ENCODE measurements at places on chromosomes 12 and 14.

DNA sequence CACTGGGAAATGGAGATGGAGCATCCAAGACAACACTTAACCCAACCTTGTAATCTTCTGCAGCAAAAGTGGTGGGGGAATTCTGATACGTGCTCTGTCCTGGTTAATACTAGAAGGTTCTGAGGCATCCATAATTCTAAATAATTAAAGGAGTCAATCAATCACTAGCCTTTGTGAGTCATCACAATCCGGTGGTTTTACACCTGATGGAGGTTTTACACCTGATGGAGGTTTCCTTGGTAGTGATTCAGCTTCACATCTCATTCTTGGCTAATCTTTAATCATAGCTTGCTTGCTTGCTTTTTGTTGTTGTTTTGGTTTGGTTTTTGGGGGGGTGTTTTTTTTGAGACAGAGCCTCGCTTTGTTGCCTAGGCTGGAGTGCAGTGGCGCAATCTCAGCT, 343.4 kb downstream of the DPF3 start:
- no peak for DNase-seq

- no peak for DNase-seq
Observed at GRCh38 chr14:68182492-68182891, 362.9 kb downstream of the RAD51B start.

- DNase-seq, result no peak
Observed at GRCh38 chr12:130877333-130877732, 5.5 kb downstream of the RAN start.

DNA sequence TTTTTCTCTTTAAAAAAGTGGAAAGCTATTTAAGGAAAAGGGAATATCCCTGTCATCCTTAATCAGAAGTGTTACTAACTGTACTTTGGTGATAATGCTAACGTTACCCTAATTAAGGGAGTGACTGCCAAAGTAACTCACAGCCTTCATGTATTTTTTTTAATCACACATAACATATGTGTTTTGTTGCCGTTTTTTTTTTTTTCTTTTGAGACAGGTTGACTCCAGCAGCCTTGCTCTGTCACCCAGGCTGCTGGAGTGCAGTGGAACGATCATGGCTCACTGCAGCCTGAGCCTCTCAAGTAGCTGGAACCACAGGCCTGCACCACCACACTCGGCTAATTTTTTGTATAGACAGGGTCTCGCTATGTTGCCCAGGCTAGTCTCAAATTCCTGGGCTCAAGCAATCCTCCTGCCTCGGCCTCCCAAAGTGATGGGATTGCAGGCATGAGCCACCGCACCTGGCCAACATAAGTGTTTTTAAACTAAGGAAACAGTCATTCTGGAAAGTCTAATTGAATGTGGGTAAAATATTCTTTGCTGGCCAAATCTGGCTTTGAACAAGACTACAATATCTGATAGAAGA, 56.5 kb downstream of the HECTD4 start:
- DNase-seq, result no peak

DNA sequence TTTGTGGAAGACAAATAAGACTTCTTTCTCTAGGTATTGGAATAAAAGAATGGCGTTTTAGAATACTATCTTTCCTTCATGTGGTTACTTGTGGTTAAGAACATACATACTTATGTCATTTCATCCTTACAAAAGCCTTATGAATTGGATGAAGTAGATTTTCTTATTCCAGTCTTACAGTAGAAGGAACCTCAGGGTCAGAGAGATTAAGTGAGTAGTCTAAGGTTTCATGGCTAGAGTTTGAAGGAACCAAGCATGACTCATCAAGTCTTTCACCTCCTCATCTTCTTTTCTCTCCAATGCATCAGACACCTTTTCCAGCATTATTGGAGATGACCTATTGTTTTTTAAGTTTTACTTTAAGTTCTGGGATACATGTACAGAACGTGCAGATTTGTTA, 92.9 kb upstream of the NEDD1 start:
- DNase-seq, result no peak

DNA sequence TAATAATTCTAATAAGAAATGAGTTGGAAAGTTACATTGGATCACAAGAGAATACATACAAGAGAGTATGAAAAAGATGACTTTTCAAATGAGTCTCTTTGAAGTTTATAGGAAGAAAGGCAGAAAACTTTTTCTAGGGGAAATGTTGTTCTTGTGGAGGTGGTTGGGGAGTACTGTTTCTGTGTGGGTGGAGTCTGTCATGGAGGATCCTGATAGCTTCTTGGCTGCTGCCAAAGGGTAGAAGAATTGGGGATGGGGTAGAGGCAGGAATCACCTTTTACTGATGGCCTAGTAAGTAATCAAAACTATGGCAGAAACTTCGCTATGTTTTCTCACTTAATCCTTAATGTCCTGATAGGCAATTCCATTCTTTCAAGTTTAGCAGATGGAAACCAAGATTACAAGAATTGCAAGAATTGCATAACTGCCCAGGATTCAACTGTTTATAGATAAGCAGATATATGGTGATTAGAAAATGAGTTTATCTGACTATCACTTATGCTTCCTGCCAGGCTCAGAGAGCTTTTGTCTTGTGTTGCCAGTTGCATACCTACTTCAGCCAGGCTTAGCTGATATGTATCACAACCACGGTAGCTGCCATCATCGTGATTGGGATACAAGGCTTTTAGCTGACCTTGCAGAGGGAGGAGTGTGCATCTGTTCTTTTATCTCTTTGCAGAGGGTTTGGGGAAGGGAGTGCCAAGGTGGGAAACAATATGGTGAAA, 463.9 kb downstream of the TMTC2 start:
- no peak for DNase-seq

GRCh38 chr12:19761463-19761862, 322.2 kb downstream of the AEBP2 start:
- no peak for DNase-seq

Data from NCI-H226 (cell line).